Spleen (tissue), 13 donors: ENCODE measurements at places on chromosomes 16 and 17. TPM values are rescaled to one million over a fixed set of nuclear protein-coding genes. Genes with fewer than 3 reads are reported as not detected.

GRCh38 chr17:74516561-74517328 is 14.5 kb downstream of the CD300LB start:
- no peak overlapping the region for H3K4me3 ChIP-seq
- DNase-seq: no peak
- H3K27me3 ChIP-seq: peaks cover 19% of the 10 kb centered on the region
- H3K36me3 ChIP-seq: no peaks in the 10 kb centered on the region
- H3K27ac ChIP-seq: no peak overlapping the region

- no peaks in the 10 kb centered on the region for H3K4me1 ChIP-seq
- peaks cover 56% of the 10 kb centered on the region for H3K36me3 ChIP-seq
- H3K27ac ChIP-seq: no peak overlapping the region
- H3K4me3 ChIP-seq: no peak overlapping the region
These were observed 17.8 kb downstream of the STX8 start for GRCh38 chr17:9557857-9558256.

DNA sequence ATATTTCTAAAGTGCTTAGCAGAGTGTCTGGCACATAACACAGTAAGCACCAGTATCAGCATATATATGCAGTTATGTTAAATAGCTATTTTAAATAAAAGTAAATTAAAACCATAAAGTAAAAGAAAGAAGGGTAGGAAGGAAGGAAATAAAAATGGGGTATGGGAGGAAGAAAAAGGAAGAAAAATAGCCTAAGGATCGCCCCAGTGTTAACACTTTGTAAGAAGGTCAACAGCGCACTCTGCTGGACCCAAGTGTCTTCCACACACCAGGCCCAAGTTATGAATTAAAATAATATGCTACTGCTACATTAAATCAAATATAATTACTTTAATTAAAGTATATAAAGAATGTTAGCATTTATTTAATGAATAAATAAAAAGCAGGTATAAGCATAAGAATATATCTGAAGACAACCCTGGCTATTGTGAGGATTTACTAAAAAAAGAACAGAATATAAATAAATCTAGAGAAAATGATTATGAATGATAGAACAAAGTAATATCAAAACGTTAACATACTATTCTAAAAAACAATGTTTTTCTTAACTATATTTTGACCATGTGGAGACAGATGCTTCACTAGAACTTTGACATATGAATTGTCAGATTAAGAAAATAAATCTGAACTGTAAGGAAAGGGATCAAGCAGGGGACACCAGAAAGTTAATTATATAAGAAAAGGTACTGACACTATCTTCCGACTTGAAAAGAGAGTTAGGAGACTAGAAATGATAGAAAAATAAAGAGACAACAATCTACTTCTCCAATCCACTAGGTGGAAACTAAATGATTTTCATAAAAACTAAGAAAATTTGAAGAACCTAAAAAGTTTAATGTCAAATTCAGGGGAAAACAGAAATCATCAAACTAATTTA is 25.9 kb downstream of the BRIP1 start:
- no peak overlapping the region for H3K4me3 ChIP-seq
- no peaks in the 10 kb centered on the region for H3K36me3 ChIP-seq
- no peaks in the 10 kb centered on the region for H3K27me3 ChIP-seq
- no peaks in the 10 kb centered on the region for H3K4me1 ChIP-seq

The KCNH4 gene
- total RNA-seq: 0.26 TPM

The TEX19 gene
- not detected for total RNA-seq
